Neural crest cell (in vitro differentiated cells): ENCODE measurements at places on chromosomes 12 and 14.

DNA sequence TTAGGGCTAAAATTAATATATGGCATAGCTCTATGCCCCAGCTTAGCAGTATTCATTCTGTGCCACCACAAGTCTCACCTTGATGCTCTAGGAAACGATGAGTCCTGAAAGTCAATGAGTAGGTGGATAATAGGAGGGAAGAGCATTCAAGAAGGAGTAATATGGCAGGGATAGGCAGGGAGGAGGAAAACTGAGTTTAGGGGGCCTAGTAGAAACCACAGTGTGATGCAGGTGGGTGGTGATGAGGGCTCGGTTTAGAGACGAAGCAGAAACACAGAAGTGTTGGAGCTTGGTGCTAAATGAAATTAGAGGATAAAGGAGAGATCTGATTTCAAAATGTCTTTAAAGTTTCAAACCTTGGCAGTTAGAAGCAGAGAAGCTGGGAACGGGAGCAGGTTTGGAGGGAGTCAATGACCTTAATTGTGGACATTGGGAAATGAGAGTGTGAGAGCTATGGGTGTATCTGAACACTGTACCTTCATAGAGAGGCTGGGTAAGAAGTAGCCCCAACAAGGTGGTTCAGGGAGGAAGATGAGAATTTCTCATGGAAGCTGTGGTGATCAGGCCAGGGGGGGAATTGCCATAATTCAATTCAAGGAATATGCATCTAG lies 144.7 kb upstream of the CPSF6 start:
- DNase-seq, result no peak

GRCh38 chr14:56878766-56879165 lies 68.5 kb upstream of the OTX2 start:
- no peak for DNase-seq

DNA sequence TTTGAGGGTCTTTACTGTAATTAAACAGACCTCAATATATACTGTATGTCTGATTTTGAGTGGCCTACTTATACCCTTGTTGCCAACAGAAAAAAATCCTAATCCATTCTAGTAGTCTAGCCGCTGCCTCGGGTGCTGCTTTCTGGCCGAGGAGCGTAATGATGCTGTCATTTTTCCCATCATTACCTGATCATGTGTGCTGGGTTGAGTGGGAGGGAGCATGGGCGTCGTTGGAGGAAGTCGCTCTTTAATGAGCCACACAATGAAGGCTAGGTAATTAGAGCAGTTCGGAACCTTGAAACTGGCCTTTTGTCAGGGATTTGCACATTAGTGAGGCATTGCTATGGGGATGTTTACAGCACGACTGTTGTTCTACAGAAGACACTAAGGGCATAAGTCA lies 76.1 kb upstream of the RFX4 start:
- DNase-seq, result no peak

DNA sequence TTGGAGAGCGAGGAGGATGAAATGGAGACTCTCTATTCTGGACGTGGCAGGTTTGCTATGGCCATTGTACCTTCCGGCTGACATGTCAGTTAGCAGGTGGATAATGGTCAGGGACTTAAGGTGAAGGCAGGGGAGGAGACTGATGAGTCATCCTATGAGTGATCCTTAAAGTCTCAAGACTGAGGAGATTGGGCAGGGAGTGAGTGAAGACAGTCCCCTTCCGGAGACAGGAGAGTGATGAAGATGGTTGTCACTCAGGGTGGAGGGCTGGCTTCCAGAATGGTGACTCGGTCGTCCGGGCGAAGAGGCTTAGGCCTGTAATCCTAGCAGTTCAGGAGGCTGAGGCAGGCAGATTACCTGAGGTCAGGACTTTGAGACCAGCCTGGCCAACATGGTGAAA lies 49.8 kb upstream of the CCDC63 start:
- DNase-seq, result no peak

- DNase-seq, result no peak
Observed at GRCh38 chr12:14554281-14555007, 13.2 kb downstream of the PLBD1 start.

- no peak for DNase-seq
Observed at GRCh38 chr12:16913832-16914490, 308.0 kb upstream of the LMO3 start.

DNA sequence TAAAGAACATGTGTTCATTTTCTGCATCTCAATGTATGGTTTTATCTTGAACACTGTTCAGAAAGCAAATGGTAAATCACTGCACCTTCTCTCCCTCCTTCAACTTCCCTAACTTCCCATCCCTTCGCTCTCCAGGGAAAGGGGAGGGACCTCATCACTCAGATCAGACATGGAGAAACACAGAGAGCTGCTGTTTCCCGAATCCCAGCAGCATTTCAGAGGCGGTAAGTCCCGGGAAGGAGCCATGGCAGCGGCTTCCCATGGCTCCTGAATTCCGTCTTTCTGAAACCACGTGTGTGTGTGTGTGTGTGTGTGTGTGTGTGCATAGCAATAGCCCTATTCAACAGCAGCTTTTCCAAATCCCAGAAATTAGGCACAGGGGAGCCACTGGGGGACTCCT lies 125.4 kb upstream of the TMCC3 start:
- DNase-seq, result no peak

GRCh38 chr14:70468731-70469130 lies 16.8 kb downstream of the ADAM21 start:
- DNase-seq, result no peak

DNA sequence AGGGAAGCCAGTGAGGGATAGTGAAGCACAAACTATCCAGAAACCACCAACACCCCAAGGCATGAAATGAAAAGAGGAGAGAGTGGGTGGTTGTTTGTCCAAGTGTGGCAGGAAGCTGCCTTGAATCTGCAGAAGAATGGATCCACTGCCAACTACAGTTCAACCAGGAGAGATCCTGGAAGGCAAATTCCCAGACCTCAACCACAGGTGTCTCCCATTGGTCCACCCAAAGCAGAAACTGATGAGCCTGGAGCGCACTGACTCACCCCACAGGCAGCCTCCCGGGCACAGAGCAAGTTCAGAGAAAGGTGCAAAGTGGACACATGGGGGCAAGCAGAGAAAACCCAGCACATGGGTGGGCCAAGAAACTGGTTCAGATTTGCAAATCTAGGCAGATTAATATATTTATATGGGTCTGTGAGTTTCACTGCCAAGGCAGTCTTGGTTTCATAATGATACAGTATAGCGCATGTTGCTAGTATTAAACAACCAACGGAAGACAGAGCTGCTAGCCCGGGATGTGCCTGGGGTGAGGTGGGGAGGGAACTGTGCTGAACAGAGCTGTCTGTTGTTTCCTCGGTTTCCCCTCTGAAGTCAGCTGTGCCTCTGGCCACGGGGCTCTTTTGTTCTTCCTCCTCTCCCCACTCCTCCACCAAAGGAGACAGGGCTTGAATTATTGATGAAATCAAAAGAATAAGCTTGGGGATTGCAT lies 416.2 kb upstream of the CCDC196 start:
- no peak for DNase-seq

- DNase-seq, result no peak
Observed at GRCh38 chr14:55125403-55125802, 3.6 kb upstream of the LGALS3 start.

DNA sequence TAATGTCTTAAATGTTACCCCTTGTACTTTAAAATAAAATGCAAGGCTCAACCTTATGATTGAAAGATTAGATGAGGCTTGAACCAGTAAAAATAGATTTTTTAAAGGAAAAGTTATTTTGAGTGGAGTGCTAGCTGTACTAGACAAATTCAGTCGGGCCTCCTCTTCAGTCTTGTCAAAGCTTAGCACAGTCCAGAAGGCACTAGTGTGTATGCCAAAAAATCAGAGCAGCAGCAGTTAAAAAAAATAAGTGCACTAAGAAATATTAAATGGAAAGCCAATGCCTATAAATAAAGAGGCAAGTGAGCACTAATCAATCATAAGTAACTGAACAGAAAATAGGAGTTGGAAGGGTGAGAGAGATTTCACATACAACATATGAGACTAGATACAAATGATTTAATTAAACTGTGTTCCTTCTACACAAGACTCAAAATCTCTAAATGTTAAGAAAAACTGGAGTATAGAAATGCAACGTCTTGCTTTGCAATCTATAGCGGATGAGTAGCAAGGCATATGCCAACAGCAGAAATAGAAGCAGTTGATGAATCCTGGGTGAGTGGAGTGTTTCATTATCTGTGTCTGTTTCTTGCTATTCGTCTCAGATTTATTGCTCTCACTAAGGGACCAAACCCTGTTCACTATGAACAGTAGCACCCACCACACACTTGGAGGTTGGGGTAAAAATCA lies 172.1 kb downstream of the ETNK1 start:
- no peak for DNase-seq

DNA sequence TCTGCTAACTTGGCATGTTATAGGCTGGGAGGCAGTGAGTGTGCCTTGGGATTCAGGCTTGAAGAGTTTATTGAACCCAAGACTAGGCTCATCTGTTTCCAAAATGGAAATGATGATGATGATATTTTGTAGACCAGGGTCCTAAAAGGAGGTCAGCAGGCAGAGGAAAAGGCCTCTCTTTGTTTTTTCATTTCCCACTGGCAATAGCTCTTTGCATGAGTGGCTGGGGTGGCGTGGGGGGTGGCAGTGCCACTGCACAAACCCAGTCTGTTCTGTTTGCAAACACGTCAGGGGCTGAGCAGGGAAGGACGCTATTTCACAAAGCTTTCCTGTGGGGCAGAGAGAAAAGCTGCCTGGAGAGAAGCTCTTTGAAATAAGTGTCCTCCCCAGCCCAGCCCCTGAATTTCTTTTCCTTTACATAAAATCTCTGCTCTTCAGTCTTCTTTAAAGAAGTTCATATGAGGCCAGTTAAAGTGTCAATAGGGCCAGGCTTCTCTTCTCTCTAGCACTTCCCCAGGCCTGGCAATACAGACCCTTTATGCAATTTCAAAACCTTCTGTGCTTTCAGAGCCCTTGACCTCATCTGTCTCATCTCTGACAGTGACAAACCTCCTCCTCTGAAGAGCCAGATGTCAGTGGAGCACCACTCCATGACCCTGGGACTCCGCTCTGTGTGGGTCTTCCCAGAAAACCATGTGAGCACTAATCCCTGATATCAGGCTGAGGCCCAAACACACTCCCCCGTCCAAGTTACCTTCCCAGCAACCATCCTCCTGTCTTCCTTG lies 72.8 kb downstream of the ZNF664 start:
- no peak for DNase-seq

GRCh38 chr12:6626654-6627283 lies 9.0 kb downstream of the LPAR5 start:
- no peak for DNase-seq

GRCh38 chr12:22543246-22544037 lies 900 bp downstream of the C2CD5 start:
- no peak for DNase-seq

- DNase-seq, result no peak
Observed at GRCh38 chr12:12461923-12462315, 100.7 kb downstream of the DUSP16 start.

DNA sequence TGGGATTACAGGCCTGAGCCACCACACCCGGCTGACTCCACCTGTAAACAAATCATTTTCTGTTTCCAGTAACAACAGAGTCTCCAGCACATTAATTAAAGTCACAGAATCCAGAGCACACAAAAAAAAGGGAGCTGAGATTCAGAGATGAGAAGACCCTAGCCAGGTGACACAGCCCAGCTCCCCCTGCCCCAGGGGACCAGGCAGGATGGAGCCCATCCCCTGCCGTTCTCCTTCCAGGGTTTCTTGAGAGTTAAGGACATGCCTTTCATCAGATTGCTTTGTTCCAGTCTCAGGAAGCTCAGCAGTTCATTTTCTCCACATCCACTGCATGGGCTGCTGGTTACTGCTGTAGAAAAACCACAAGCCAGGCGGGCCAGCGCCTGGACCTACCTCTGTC lies 81.2 kb downstream of the RIMBP2 start:
- no peak for DNase-seq

DNA sequence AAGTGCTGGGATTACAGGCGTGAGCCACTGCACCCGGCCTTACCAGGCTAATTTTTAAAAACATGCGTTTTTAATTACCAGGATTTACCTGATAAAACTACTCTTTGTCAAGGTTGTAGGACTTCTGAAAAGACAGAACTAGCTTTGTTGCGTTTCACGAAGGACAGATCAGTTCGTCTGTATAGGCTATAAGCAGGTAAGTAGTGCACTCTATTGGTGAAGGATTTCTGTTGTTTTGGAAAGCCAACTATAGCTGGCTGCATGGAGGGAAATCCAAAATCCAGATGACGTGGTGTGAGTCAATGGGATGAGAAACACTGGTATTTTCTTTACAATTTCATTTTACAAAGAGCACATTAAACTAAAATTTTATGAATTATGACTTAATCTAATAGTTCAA lies 14.6 kb downstream of the GNPNAT1 start:
- no peak for DNase-seq

DNA sequence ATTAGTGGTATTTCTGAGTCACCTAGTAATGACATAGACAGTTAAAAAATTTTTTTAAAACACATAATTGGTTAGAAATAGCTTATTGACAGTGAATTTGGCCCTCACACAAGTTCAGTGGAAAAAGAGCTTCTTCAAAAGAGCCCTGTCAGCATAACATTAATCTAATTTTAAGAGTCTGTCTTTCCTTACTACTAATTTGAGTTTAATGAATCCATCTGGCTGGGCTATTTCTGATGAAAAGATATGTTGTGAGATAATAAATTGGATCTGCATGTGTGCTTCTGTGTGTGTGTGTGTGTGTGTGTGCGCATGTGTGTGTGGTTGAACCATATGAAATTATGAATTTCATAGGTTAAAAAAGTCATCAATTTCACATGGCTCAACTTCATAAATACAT lies 1045.2 kb downstream of the FLRT2 start:
- DNase-seq, result no peak

DNA sequence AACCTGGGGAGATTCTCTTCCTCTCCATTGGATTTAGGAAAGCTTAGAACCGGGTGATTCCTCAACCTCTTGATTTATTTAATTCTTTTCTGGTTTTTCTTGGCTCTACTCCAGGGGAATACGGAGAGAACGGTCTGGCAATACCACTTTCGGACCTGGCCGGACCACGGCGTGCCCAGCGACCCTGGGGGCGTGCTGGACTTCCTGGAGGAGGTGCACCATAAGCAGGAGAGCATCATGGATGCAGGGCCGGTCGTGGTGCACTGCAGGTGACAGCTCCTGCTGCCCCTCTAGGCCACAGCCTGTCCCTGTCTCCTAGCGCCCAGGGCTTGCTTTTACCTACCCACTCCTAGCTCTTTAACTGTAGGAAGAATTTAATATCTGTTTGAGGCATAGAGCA lies 67.6 kb downstream of the PTPN11 start:
- no peak for DNase-seq

- DNase-seq, result no peak
Observed at GRCh38 chr12:75554556-75554880, 43.1 kb upstream of the KRR1 start.

GRCh38 chr12:77323788-77324415 lies 258.5 kb upstream of the E2F7 start:
- DNase-seq, result no peak

GRCh38 chr12:123384994-123385376 lies 1.1 kb downstream of the KMT5A start:
- no peak for DNase-seq

DNA sequence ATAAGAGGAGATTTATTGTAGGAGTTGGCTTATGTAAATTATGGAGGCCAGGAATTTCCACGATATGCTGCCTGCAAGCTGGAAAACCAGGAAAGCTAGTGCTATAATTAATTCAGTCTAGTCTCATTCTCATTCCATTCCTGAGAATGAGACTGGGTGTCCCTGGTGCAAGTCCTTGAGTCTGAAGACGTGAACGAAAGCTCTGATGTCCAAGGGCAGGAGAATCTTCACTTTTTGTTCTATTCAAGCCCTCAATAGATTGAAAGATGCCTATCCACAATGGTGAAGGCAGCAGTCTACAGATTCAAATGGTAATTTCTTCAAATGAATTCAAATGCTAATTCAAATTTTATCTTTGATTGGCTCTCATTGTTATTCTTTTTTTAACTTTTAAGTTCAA lies 851.1 kb upstream of the MGAT4C start:
- no peak for DNase-seq

GRCh38 chr14:90111895-90112534 lies 50.2 kb downstream of the KCNK13 start:
- DNase-seq, result no peak
